ENCODE measurements at places on chromosomes 7 and 10.

DNA sequence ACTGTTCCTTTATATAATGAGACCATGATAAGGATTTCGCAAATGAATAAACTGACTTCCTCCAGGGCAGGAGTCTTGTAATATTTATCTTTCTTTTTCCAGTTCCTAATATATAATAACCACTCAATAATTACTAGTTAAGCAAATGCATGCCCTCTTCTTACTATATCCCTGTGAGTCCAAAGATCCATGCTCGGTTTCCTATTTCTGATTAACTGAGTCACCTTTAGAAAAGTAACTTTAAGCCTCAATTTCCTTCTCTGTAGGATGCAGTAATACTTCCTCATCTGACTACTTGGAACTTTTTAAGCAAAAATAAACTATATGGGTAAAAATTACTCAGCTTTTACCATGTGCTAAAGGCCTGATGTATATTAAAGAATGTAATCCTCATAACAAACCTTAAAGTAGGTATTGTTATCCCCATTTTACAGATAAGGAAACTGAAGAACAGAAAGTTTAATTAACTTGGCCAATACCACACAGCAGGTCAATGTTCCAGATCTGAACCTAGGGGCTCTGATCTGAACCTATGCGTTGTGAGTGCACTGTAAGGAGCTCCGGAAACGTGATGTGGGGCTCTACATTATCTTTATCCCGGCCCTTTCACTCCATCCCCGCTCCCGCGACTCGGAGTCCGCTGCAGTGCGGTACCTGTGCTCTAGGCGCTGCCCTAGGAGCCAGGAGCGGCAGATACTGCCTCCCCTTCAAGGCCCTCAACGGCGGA lies 458 bp downstream of the COX15 start:
- DNase-seq = no peak

DNA sequence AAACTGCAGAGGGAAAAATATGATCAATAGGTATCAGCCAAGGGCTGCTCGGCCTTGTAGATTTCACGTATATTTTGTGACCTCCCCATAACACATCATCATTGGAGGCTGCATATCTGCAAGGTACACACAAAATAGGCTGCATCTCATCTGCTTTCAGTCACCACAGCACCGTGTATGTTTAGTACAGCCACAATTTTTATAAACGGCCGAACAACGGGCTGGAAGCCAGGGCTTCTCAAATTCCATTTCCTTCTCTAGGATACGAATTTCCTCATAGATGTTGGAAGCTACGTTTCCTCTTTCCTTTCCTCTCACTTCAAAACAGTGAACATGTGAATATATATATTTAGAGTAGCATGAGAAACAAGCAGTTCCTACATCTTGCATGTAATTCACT lies 20.2 kb upstream of the FOXK1 start:
- DNase-seq = no peak

- DNase-seq = no peak
Observed at GRCh38 chr7:45968856-45969541, 47.9 kb upstream of the IGFBP3 start.

GRCh38 chr7:48274662-48275061 lies 103.4 kb downstream of the ABCA13 start:
- no peak for DNase-seq

- no peak for DNase-seq
Observed at GRCh38 chr10:35913628-35914027, 271.5 kb upstream of the FZD8 start.

DNA sequence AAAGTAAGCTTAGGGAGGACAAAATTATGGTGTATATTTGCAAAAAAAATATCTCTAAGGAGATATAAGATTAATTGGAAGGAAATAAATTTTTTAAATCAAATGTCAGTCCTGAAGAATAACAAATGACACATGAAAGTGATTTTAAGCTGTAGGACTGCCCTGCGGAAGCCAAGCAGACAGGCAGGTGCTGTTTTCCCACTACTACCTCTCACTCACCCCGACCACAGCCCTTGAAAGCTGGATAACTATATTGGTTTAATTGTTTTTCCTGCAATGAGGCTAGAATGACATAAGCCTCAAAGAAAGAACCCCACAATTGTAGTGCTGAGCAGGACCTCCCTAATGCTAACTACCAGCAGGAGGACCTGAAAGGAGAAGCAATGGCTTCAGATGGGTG lies 68.6 kb upstream of the VIPR2 start:
- no peak for DNase-seq

Data from stimulated activated CD4-positive, alpha-beta T cell treated with anti-CD3 and anti-CD28 coated beads, Interleukin-1b, Interleukin-23, amount 100 ng/mL, for 1 hour (primary cell).